ENCODE measurements at places on chromosomes 16 and 17.

DNA sequence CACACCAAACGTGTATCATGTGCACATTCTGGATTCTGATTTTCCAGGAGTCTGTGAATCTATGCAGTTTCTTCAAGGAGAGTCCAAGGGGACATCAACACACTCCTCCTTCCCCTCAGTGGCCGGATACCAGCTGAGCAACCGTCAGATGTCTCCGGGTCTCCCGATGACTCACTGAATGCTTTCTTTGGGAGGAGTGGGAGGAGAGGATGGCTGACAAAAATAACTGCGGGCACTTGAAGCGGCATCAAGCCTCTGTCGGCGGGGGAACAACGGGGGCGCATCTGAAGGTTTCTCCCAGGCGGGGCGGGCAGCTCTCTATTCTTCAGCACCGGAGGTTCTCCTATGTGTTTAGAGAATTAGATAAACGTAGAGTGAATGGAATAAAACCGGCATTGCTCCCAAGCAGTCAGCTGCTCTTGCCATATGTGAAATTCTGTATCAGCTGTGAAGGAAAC is 24.6 kb upstream of the LRRC75A start:
- peak; percentile 81 for DNase-seq

DNA sequence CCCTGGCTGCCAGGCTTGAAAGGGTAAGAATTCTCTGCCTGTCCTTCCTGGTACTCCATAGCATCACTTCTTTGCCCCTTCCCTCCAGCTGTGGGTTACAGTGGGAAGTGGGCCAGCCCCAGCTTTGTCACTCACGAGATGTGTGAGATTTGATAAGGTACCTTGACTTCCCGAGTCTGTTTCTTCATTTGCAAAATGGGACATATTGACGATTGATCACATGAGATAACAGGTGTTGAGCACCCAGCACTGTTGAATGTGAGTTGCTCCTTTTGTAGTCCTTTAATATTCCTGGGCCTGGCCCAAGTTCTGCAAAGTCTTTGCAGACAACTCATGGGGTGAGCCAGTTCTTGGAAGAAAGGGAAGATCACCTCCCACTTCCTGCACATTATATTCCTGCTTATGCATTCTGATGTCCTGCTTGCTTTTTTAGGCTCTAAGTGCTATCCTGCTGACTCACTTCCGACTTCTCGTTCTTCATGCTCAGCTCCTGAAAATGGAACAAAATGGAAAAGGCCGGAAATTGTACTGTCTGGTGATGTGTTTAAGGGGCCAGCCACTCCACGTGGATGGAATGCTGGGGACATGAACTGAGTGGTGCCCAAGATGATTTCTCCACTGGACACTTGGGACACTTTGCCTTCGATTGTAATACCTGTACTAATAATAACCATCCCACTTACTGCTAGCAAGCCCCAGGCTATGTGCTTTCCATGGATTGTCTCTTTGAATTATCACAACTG is 8.3 kb upstream of the NLK start:
- peak; percentile 81 for DNase-seq

DNA sequence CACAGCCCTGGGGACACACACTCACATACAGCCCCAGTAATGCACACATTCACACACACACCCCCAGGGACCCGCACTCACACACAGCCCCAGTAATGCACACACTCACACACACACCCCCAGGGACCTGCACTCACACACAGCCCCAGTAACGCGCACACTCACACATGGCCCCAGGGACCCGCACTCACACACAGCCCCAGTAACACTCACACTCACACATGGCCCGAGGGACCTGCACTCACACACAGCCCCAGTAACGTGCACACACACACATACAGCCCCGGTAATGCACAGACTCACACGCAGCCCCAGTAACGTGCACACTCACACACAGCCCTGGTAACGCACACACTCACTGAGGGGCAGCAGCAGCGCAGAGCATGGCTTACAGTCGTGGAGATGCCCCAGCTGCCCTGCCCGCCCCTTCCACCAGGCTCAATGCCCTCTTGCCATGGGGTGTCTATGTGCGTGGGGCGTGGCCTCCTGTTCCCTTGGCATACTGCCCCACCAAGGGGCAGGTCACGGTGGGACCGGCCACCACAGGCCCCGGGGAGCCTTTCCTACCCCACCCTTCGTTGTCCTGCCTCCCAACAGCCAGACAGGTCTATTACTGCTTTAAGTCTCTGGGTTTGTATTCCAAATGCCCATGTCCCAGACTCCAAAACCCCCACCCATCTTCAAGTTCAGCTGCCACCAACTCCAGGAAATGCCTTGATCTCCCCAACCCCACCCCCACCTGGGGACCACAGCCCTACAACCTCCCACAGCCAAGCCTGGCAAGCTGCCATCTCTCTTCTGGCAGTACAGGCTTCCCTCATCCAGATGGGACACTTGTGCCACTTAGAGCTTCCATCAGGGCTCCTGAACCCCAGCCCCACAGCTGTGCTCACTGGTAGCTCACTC is 2.7 kb downstream of the CCDC102A start:
- DNase-seq, result no peak

- DNase-seq, result peak; percentile 92
Observed at GRCh38 chr16:637081-638018, 1.2 kb upstream of the METTL26 start.

- DNase-seq, result no peak
Observed at GRCh38 chr17:1362065-1362848, 37.8 kb downstream of the YWHAE start.

DNA sequence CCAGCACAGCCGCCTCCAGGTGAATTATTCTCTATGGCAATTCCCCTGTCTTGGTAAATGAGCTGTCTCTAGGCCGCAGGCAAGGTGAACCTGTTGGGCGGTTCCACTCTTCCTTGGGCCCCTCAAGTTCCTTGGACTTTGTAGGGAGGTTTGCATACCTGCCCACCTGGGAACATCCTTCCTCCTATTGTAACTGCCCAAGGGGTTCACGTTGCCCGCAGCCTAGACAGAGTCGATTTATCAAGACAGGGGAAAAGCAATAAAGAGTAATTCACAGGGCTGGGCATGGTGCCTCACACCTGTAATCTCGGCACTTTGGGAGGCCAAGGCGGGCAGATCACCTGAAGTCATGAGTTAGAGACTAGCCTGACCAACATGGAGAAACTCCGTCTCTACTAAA is 122.5 kb downstream of the KCNJ18 start:
- DNase-seq, result no peak

DNA sequence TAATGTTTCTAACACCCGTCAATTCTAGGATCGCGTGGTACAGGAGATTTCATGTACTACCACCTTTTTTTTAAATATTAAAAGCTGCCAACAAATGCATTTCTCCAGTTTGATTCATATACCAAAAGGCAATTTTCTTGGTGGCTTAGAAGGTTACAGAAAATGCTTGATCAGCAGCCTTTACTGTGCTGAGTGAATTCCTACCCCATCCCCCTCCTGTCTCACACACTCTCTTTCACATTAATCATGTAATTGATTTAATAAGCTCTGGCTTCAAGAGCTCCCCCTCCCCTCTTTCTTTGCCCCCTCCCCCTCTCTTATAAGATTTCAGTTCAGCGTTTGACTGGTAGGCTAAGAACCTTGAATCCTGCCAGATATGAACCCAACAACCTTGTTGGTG is 110.5 kb downstream of the RBFOX1 start:
- DNase-seq, result no peak

- no peak for DNase-seq
Observed at GRCh38 chr17:41891135-41892020, 26.2 kb upstream of the KLHL11 start.

All from choroid plexus epithelial cell (primary cell).